ENCODE measurements at places on chromosomes 6 and 20.

DNA sequence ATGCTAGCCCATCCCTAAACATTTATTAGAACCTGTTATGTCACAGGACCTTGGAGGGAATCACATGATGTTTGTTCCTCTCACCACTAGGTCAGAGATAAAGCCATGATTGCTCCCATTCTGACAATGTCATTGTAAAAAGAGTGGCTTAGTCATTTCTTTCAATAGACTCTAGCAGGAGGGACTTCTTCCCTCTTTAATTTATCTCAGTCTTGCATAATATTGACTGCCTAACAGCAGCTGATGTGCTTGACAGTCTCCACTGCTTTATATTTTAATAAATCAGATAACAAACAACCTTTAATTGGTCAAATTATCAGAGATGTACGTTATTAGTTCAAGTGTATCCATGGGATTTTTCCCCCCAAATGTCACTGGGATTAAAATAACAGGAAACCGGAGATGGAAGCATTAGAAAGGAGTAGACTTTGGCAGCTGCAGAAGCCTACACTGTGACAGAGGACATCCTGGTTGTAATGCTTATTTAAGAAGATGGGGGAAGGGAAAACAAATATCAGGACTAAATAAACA is 39.6 kb downstream of the LAMA4 start:
- DNase-seq, result no peak

DNA sequence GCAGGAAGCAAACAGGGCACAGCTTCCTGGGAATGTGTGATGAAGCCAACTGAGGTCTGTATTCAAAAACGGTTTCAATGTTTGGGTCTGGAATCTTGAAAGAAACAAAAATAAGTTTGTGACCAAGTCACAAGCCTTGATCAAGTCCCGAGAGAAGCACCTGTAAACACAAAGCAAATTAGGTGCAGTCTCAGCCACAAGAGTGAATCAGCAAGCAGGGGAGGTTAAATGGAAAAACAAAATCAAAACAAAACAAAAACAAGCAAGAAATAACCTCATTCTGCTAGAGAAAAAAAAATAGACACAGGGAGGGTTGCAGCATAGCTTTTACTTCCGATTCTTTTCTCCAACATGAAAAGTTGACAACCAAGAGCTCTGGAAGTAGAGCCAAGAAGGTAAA is 201.7 kb downstream of the CLIC5 start:
- DNase-seq, result no peak

GRCh38 chr6:169950558-169950957 is 199.1 kb downstream of the ERMARD start:
- no peak for DNase-seq

GRCh38 chr6:36227379-36228228 is 31.1 kb downstream of the BRPF3 start:
- DNase-seq, result no peak

- DNase-seq, result no peak
These were observed 16.3 kb upstream of the PDE10A start for GRCh38 chr6:165679326-165679725.

DNA sequence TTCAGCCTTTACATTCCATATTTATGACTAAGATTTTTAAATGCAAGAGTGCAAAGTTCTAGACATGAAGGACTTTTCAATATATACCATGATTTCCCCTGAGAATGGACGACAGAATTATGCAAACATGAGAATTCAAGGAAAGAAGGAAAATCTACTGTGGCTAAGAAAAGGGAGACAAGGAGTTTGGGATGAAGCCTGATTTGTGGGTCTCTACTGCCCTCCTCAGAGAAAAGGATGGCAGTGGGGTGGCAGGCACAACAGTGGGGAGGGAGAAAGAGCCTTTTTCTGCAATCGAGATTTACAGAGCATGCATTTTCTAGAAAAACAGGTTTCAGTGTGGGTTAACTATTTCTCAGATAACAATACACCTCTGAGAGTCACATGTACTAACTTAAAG is 466.9 kb upstream of the NRSN1 start:
- no peak for DNase-seq

DNA sequence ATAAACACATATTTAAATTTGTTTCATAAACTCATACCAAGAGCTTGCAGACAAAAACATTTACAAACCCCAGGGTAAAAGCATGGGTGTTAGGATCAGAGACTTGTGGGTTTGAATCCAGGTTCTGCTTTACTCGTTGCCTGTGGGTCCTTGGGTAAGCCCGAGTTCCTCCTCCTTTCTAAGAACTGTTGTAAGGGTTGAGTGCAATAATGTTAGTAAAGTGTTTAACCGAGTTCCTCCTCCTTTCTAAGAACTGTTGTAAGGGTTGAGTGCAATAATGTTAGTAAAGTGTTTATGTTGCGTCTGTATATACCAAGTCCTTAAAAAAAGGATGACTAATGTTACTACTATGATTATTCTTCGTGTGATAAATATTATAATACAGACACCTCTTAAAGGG is 18.7 kb downstream of the CCDC170 start:
- DNase-seq, result no peak

- no peak for DNase-seq
These were observed 184.0 kb downstream of the GPX5 start for GRCh38 chr6:28709478-28710349.

DNA sequence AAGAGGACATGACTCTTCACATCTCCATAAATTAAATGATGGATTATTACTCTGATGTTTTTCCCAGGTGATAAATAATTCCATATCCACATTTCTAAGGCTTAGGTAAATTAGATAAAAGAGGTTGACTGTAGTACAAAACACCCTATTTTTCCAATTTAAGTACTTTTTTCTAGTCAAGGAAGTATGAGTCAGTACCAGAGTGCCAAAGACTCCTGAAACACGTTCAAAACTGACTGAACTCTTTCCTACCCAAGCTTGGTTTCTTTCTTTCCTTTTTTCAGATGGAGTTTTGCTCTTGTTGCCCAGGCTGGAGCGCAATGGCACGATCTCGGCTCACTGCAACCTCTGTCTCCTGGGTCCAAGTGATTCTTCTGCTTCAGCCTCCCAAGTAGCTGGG is 85.0 kb downstream of the DOK5 start:
- no peak for DNase-seq

- no peak for DNase-seq
These were observed 15.9 kb downstream of the SPDEF start for GRCh38 chr6:34540222-34540621.

GRCh38 chr6:103872678-103873077 is 987.0 kb downstream of the HACE1 start:
- DNase-seq, result no peak

DNA sequence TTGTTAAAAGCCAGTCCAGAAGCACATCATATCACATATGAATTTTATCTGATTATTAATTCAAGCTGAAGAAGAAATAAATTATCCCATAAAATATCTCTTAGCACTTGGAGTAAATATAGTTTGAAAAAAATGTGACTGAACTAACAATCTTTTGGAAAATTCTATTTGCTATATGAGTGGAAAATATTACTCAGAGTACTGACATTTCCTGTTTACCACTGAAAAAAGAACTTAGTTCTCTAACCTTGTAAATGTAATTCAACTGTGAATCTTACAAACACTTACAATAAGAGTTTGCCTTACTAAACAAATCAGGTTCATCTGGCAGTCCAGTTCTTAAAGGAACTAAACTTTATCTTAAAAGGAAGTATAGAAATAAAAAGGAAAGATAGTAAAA is 44.2 kb downstream of the MOXD1 start:
- DNase-seq, result no peak

DNA sequence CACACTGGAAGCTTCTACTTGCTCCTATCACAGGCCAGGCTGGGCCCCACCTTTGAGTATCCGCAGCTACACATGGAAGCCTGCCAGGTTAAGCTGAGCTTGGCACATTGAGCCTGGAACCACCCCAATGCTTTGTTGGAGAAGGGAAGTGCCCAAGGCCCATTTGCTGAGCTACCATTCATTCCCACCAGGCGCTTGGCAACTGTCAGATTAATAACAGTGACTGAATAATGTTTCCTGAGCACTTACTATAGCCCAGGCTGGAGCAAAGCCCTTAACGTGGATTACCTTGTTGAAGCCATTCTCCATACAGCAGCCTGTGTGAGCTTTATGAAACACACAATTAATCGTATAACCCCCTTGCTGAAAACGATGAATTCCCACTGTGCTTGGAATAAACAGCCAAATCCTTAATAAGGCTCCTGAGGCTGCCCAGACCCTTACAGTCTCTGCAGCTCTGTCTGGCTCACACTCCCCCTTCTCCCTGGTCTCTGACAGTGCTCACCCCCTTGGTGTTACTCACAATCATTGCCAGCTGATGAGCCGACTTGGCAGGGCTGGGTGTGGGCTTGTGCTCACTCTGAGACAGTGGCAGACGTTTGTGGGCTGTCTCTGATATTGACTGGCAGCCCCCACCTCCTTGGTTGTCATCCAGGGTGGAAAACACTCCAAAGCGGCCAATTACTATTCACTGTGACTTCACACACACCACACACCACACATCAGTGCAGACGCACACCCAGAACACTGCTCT is 357.1 kb downstream of the MAFB start:
- DNase-seq, result peak; percentile 52

DNA sequence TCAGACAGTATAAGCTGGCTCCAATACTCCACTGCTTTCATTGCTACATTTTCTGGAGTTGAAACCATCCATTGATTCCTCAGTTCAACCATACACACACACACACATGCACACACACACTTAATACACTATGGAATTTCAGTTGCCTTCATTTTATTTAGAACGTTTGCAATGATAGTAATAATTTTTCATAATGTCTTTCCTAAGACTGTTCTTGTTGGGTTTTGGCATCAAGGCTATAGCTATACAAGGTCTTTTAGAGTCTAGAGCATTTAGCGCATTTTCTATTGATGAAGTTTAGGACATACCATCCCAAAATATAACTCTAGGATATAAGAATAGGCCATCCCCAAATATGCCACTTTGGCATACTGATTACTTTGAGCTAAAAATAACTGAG is 15.5 kb upstream of the TPD52L1 start:
- DNase-seq, result no peak

GRCh38 chr20:47108994-47109393 is 214.4 kb downstream of the EYA2 start:
- no peak for DNase-seq

GRCh38 chr20:21941941-21942805 is 236.7 kb downstream of the PAX1 start:
- no peak for DNase-seq

Measured in Right ventricle myocardium superior (tissue), 1 donor.